Umbilical cord (tissue), 2 donors: ENCODE measurements at places on chromosomes 4 and X.
A peak's percentile ranks its signal among the peaks of the same experiment; 100 is the strongest.

GRCh38 chrX:24027985-24028384 is 999 bp upstream of the KLHL15 start:
- no peak for DNase-seq

- DNase-seq: no peak
Measured at GRCh38 chr4:169957785-169958184, 68.4 kb downstream of the MFAP3L start.

DNA sequence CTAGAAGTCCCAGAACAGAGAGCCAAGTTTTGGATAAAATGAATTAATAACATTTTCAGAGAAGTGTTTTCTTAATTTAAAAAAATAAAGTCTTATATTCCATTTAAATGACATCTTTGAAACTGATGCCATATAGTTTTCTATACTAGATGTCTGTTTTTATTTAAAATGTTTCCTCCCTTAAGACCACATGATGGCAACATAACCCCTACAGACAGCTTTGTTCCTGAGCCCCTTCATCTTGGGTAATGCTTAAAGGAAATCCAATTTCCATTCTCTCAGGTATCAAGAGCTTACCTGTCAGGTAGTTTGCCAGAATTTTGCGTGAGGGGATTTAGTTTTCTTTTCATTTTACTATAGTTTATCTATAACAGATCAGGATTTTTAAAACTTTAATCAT is 181.4 kb upstream of the UGT8 start:
- DNase-seq: no peak

- DNase-seq: peak; percentile 56
Measured at GRCh38 chr4:116180157-116180601, 905.2 kb downstream of the TRAM1L1 start.

- DNase-seq: no peak
Measured at GRCh38 chrX:107773906-107774435, 1.6 kb downstream of the TSC22D3 start.

DNA sequence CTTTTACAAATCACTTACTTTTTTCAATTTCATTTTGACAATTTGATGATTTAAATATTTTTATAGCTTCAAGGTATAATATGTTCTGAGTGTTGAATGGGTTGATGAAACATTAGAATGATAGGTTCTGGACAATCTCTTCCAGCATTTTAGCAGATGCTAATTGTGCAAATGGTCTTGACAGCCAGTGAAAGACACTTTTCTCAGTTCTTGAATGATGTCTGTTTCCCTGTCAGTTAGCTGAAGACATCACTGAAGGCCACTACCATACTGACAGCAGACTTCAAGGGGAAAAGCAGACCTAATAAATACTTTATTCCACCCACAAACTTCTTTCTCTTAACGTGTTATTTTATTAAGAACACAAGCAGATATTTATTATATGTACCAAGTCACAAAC is 498.6 kb downstream of the GRXCR1 start:
- no peak for DNase-seq

DNA sequence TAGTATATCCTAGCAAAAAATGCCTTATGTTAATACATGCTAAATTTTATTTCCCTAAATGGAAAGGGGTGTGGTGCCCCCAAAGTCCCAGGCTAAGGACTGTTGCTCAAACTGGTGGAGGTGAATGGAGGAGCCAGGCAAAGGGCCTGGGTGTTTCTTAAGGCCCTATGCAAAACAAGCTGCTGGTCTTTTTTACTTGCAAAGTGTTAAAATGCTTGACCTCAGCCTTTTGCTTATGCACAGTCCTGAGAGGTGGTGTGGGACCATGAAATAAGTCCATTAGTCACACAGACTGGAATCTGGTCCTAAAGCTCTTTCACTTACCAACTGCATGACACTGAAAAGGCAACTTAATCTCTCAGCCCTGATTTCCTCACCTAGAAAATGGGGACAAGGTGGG is 223.5 kb upstream of the MBNL3 start:
- DNase-seq: no peak

DNA sequence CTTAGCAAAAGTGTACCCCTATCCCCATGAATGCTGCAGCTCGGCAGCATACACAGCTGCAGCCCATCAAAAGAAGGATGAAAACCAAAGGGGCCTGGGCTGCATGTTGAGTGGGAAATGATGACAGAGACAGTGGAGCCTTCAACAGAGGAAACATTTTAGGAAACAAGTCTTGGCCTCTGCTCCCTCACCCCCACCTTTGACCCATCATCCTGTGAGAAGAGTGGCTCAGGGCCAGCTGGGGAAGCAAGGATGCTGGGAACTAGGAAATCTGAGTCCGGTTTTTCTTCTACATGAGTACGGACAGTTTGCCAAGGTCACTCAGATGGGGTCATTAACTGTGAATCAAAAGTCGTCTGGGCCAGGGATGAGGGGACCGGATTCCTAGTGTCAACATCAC is 37.2 kb downstream of the IDS start:
- DNase-seq: no peak

DNA sequence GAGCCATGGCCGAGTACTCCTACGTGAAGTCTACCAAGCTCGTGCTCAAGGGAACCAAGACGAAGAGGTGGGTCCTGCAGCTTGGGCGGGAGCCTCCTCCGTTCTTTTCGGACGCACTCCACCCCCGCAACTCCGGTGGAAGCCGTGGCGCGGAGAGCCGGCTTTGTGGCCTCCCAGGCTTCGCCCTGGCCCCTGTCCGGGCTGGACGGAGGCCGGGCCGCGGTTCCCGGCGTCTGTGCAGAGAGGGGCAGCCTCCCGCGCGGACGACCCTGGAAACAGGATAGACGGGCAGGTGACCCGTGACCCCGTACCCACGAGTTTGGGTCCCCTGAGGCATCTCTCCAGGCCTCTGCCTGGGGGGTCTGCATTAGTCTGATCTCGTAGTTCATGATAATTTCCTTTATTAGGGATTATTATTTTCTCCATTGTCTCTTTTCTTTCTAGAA is 356 bp downstream of the FRG1 start:
- DNase-seq: no peak

DNA sequence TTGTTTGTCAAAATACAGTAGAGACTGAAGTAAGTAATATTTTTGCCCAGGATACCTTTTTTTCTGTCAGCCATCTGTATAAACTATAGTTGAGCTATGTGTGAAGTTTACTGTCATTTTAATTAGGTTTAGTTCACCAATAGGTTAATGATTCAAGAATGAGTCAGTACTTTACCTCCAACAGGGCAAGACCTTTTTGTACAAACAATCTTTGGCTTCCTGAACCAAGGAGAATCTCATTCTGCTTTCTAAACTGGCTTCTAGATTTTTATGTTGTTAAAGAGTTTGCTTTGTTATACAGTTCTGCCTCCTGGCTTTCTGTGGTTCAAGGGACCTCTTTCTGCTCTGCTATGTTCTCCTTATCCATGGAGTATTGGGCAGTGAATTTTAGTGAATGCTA is 412.0 kb upstream of the NR3C2 start:
- DNase-seq: no peak

DNA sequence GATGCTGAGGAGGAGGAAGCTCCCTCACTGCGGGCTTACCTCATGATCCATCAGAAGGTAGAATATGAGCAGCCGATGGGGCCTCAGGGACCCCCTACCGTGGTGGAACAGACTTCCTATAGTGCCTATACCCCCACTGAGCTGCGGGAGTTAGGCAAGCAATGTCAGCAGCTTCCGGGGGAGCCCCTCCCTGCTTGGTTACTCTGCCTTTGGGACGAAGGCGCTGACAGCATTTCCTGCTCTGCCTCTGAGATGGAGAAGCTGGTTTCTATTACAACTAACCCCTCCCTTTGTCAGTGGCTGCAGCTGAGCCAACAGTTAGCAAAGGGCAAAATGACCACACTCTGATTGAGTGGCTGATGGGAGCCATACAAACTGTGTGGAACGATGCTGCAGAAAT is 430.7 kb downstream of the IDS start:
- DNase-seq: peak; percentile 56

GRCh38 chr4:150382028-150382427 is 199.9 kb upstream of the MAB21L2 start:
- no peak for DNase-seq

DNA sequence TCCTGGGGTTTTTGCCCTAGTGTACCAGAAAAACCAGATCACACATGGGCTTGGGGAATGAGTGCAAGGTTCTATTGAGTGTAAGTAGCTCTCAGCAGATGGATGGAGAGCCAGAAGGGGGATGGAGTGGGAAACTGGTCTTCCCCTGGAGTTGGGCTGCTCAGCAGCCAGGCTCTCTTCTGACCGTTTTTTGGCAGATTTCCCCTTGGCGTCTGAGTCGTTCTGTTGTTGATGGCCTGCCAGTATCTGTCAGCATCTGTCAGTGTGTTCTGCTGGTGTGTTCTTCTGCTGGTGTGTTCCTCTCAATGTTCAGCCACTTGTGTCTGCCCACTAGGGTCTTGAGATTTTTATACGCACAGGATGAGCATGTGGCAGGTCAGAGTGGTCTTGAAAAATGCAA is 633.9 kb upstream of the CPEB2 start:
- no peak for DNase-seq

- DNase-seq: peak; percentile 62
Measured at GRCh38 chr4:42339935-42340406, 57.3 kb upstream of the SHISA3 start.

DNA sequence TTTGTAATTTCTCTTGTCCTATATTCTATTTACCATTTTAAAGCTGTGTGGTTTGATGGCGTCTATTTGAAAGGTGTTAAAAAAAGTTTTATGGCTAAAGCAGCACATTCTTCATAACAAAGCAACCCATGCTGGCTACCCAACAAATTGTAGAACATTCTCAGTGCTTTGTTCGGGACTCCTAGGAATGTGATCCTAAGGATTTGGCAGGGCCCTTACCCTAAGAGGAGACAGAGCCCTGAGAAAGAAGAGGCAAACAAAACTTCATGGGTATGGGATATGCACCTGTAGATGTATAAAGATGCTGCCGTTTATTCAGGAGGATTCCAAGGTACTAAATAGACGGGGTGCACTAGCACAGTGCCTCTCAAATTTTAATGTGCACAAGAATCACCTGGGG is 370.8 kb upstream of the DIPK2B start:
- no peak for DNase-seq

DNA sequence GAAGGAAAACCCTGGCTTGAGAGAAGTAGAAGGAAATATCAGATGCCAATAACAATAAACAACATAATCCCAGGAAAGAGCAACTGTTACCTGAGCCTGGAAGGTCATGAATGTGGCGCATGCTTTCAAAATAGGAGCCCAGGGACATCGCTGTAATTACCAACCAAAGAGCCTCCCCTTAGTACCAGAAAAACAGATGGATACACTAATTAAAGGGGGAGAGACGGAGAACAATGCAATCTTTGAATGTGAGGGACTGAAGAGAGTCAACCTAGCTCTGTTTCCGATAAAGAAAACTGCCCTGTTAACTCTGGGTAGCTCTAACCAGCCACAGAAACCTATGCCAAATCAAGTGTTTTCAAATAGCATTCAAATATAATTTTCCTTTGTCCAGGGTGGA is 161.4 kb downstream of the ENOX2 start:
- no peak for DNase-seq

DNA sequence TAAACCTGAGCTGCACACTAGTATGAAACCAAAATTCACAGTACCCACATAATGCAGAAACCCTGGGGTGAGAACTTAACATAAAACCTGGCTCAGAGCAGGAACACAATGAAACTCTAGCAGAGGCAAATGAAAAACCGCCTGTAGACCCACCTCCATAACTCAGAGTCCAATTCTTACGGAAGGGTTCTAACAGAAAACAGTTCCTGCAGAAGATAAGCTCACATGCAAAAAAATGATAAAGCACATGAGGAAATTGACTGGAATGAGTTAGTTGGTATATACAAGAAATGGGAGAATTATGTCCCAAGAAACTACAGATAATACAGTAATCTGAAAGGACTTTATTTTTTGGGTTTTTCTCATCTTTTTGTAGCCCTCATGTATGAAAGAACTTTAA is 14.7 kb downstream of the RTL9 start:
- DNase-seq: no peak

DNA sequence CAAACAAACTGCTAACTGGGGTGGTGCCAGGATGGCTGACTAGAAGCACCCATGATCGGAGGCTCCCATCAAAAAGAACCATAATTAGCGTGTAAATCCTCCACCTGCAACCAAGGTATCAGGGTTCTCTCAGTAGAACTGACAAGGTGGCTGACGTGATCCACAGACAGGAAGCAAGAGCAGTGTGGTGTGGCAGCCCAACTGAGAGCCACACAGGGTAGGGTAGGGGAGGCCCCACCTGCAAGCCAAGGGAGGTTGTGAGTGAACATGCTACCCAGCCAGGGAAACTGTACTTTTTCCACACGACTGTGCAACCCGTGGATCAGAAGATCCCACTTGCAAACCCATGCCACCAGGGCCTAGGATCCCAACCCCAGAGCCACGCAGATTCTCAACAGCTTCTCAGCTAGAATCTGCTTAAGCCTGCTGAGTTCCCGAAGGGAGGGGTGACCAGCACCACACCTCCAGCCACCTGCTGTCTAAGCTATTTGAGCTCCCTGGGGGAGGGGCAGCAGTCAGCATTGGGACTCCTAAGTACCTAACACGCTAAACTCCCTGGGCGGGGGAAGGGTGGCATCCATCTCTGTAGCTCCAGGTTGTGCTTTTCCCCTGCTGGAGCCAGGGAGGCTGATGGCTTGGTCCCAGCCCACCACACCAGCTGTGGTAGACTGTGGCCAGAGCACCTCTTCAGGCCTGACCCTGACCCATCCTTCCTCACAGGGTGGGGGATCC is 425.1 kb downstream of the GPM6A start:
- no peak for DNase-seq

GRCh38 chr4:52665592-52665991 is 6.5 kb upstream of the USP46 start:
- no peak for DNase-seq

DNA sequence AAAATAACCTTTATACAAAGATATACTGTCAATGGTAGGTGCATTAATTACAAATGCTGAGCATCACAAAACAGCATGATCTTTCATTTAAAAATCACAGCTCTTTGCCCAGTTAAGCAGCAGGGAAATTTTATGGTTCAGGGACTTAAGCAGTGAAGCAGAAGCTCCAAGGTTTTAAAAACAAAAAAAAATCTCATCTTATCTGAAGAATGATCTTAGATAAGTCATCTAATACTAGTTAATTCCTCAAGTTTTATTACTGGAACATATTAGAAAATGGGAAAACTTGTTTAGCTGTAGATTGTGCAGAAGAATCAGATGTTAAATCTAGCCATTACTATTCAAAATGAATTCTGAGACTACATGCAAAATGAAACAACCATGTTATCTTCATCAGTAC is 289.9 kb downstream of the GASK1B start:
- DNase-seq: peak; percentile 35

GRCh38 chr4:26701786-26702227 is 117.9 kb downstream of the TBC1D19 start:
- no peak for DNase-seq

GRCh38 chrX:152136312-152136711 is 2.1 kb downstream of the MAGEA10 start:
- DNase-seq: no peak

- DNase-seq: no peak
Measured at GRCh38 chr4:124431653-124432192, 280.8 kb downstream of the ANKRD50 start.

- DNase-seq: no peak
Measured at GRCh38 chrX:11535156-11535919, 130.4 kb downstream of the ARHGAP6 start.

- no peak for DNase-seq
Measured at GRCh38 chrX:107856289-107856688, 30.6 kb downstream of the MID2 start.
